ENCODE measurements at places on chromosomes 3 and 15. TPM values are rescaled to one million over a fixed set of nuclear protein-coding genes. Genes with fewer than 3 reads are reported as not detected.

DNA sequence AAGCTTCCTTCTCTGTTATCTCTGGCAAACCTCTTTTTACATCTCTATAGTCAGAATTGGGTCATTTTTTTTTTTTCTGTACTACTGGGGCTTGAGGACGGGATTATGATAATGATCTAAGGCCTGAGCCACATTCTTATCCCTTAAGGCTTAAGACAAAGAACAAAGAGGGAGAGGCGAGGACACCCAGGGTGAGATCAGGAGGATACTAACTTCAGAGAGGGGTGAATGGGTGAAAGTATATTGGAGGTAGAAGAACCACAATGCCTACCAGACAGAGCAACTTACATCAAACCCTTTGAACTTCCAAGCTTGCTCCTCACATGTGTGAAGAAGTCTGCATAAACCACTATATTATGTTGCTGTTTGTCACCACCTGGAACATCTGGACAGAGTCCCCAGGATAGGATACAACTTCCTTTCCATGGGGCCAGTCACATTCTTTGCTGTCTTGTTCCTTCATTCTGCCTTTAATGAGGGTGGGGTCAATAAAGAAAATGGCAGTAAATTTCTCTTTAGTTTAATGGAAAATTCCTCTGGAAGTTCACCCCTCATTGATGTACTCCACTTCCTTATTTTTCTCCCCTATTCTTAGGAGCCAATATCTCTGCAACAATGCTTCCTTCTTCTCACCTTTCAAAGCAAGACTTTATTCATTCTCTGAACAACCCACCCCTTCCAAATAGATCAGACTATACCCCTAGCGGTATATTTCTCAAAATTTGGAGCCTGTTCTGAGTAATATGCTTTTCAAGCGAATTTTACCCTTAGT is 9.1 kb upstream of the PDCD6IP start:
- no peak for DNase-seq
- no peaks in the 10 kb centered on the region for H3K27me3 ChIP-seq
- H3K36me3 ChIP-seq = no peaks in the 10 kb centered on the region
- H3K27ac ChIP-seq = no peak overlapping the region
- H3K4me1 ChIP-seq = peaks cover 29% of the 10 kb centered on the region
- no peak overlapping the region for H3K4me3 ChIP-seq

DNA sequence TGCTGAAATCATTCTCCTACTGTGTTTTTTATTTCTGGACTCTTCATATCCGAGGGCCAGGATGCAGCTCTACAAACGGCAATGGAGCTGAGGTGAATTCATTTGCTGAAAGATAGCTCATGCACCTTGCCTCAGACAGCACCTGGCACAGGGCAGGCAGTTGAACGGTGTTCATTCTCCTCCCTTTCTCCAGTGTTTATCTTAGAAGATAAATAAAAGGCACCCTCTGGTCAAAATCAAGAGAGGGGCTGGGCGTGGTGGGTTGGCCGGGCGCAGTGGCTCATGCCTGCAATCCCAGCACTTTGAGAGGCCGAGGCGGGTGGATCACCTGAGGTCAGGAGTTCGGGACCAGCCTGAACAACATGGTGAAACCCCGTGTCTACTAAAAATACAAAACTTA is 79.3 kb upstream of the LMOD3 start:
- H3K4me3 ChIP-seq = no peak overlapping the region
- DNase-seq = no peak
- peaks cover 16% of the 10 kb centered on the region for H3K27me3 ChIP-seq
- no peaks in the 10 kb centered on the region for H3K36me3 ChIP-seq

GRCh38 chr3:45387171-45387570 is 1.2 kb upstream of the LARS2 start:
- H3K36me3 ChIP-seq = no peaks in the 10 kb centered on the region
- H3K27ac ChIP-seq = no peak overlapping the region
- peaks cover 8% of the 10 kb centered on the region for H3K27me3 ChIP-seq
- H3K4me3 ChIP-seq = no peak overlapping the region

DNA sequence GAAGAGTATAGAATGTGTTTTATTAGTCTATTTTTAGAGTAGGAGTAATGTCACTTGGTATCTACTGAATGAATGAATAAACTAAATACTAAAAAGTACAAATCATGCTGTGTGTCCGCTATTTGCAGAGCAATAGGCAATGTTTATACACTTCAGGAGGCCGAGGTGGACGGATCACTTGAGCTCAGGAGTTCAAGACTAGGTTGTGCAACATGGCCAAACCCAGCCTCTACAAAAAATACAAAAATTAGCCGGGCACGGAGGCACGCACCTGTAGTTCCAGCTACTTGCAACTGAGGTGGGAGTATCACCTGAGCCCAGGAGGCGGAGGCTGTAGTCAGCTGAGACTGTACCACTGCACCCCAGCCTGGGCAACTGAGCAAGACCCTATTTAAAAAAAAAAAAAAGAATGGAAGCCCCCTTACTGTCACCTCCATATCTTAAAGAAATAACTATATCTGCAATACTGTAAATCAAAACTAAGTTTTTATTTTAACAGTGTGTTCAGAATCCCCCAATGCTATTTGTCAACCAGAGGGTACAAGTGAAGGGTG is 98.4 kb downstream of the DHX30 start:
- H3K27me3 ChIP-seq = no peaks in the 10 kb centered on the region
- H3K27ac ChIP-seq = no peak overlapping the region
- peaks cover 19% of the 10 kb centered on the region for H3K36me3 ChIP-seq
- DNase-seq = no peak
- H3K4me3 ChIP-seq = no peak overlapping the region

DNA sequence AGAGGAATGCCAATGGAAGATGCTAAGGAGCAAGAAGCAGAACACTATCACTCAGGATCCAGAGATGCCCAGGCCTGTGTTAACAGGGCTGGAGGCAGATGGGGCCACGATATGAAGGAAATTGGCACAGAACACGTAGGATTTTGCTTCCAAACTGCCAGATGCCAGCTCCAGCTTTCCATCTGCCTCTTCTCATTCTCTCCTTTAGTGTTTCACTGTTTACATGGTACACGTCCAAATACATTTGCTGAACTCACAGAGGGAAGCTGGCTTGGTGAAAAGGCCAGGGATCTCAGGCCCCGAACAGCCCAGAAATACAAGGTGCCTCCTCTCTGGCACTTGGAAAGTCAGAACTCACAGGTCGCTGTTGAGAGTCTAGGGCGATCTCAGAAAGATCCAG is 187.0 kb downstream of the NTRK3 start:
- peaks cover 4% of the 10 kb centered on the region for H3K27me3 ChIP-seq
- H3K4me1 ChIP-seq = no peaks in the 10 kb centered on the region
- H3K27ac ChIP-seq = no peak overlapping the region
- H3K36me3 ChIP-seq = no peaks in the 10 kb centered on the region
- DNase-seq = no peak

GRCh38 chr15:35485411-35485810 is 60.6 kb downstream of the DPH6 start:
- DNase-seq = no peak
- no peaks in the 10 kb centered on the region for H3K27me3 ChIP-seq
- no peak overlapping the region for H3K27ac ChIP-seq
- peaks cover 34% of the 10 kb centered on the region for H3K36me3 ChIP-seq

GRCh38 chr3:4174791-4175190 is 128.4 kb upstream of the SETMAR start:
- H3K27me3 ChIP-seq = no peaks in the 10 kb centered on the region
- H3K4me3 ChIP-seq = no peak overlapping the region
- H3K4me1 ChIP-seq = no peaks in the 10 kb centered on the region
- no peak overlapping the region for H3K27ac ChIP-seq
- H3K36me3 ChIP-seq = no peaks in the 10 kb centered on the region
- no peak for DNase-seq

DNA sequence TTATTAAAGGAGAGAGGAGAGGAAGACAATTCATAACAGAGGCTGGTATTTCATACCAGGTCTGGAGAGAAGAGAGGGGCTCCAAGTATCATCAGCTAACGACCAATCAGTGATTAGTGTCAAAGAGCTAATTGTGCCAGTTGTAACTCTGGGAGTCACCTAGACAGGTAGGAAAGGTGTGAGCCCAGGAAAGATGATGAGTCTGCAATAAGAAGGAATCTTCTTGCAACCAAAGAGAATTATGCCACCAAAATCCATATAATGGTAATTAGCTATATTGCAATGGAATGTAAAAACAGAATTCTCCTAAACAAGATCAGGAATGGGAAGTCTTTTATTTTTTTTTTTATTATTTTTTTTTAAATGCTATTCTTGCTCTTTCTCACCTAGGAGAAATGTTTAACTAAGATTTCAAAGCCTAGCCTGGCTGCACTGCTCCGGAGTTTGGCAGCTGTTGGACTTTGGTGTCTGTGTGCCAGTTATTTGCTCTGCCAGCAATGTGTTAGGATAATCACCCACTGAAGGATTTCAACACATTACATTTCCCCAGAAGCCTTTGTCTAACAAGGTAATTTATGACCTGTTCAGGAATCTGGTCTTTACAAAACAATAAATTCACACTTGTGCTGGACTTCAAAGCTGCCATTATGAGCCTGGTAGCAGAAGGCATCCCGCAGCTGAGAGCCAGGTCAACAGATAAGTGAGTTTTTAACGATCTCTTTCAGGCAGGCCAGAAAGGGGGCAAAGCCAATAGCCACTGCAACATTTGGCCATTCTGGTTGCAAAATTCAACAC is 89.4 kb downstream of the FOXB1 start:
- no peaks in the 10 kb centered on the region for H3K36me3 ChIP-seq
- DNase-seq = no peak
- H3K27ac ChIP-seq = no peak overlapping the region
- H3K4me1 ChIP-seq = peaks cover 13% of the 10 kb centered on the region
- H3K4me3 ChIP-seq = no peak overlapping the region

DNA sequence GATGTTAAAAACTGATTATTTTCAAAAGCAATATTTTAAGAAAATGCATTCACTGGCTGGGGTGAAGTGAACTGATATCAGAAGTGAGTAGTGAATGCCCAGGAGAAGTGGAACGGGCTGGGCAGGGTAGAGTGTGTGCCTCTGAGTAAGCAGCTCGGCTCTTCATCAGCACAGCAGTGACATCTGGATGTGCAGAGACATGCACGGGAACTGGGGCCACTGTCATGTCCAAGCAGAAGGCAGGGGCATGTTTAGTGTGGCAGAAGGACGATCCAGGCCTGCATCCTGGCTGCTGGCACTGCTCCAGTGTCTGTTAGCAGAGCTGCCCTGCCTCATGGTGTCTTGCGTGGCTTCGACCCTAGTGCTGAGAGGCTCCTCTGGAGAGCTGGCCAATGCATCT is 305.6 kb upstream of the LRRFIP2 start:
- H3K27me3 ChIP-seq = peaks cover 20% of the 10 kb centered on the region
- H3K27ac ChIP-seq = no peak overlapping the region
- no peak overlapping the region for H3K4me3 ChIP-seq
- no peaks in the 10 kb centered on the region for H3K4me1 ChIP-seq
- no peak for DNase-seq
- H3K36me3 ChIP-seq = no peaks in the 10 kb centered on the region

- H3K4me1 ChIP-seq = peaks cover 25% of the 10 kb centered on the region
- H3K36me3 ChIP-seq = peaks cover 48% of the 10 kb centered on the region
- no peak overlapping the region for H3K4me3 ChIP-seq
- peaks cover 2% of the 10 kb centered on the region for H3K27me3 ChIP-seq
- no peak overlapping the region for H3K27ac ChIP-seq
Measured at GRCh38 chr3:12590096-12590495, 33.2 kb downstream of the MKRN2 start.

GRCh38 chr3:182795389-182795782 is 2.1 kb downstream of the ATP11B start:
- 0 out of 2 replicates have a peak, but pooled peaks cover 3% of the 10 kb centered on the region for H3K36me3 ChIP-seq
- peak; percentile 7 for DNase-seq
- H3K4me3 ChIP-seq = peak overlapping the region; percentile 96
- H3K4me1 ChIP-seq = peaks cover 29% of the 10 kb centered on the region
- H3K27ac ChIP-seq = peak overlapping the region; percentile 93

DNA sequence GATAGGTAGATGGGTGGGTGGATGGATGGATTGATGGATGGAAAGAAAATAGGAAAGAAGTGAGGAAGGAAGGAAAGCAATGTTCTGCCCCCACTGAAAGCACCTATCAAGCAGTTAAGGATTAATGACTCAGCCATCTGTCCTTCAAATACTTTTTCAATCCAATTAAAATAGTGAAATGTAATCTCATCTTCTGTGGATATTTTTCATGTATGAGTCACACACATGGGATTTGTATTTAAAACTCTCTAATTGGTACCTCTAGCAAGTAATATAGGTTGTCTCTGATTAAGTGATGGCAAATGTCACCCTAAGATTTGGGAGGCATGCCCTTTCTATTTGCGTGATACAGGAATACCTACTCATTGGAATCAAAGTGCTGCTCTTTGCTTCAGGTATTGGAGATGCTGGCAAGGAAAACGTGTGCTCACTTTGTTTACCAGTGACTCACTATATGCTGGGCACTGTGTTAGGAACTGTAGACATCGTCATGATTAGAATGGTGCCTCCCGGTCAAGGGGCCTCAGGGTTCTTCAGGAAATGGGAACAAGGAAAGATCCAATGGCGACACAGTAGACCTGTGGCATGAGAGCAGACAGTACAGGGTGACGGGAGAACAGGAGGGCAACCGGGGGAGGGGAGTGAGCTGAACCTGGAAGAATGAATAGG is 230.1 kb downstream of the CLSTN2 start:
- no peak overlapping the region for H3K27ac ChIP-seq
- H3K36me3 ChIP-seq = no peaks in the 10 kb centered on the region
- no peak overlapping the region for H3K4me3 ChIP-seq
- no peak for DNase-seq
- no peaks in the 10 kb centered on the region for H3K27me3 ChIP-seq
- no peaks in the 10 kb centered on the region for H3K4me1 ChIP-seq

DNA sequence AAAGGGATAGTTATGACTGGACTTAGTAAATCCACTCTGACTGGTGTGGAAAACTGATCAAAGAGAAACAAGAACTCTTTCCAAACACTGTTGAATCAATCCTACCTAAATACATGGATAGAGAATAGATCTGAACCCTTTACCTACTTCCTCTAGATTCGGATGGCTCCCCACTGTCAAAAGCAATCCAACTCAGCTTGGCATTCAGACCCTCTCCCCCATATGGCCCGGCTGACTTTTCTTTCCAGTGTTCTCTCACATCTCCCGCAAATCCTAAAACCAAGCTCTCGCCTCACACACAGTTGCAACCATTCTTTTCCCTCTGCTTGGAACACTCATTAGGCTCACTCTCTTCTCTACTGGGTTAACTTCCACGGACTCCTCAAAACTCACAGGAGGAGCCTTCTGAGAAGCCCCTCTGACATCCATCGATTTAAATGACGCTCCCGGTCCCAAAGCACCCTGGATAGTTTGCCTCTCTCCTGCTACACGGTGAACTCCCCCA is 639 bp downstream of the SPICE1 start:
- H3K27me3 ChIP-seq = peaks cover 6% of the 10 kb centered on the region
- H3K36me3 ChIP-seq = peaks cover 8% of the 10 kb centered on the region
- no peak for DNase-seq
- no peak overlapping the region for H3K4me3 ChIP-seq

- H3K4me3 ChIP-seq = no peak overlapping the region
- H3K36me3 ChIP-seq = no peaks in the 10 kb centered on the region
- no peak for DNase-seq
Measured at GRCh38 chr15:52243286-52243685, 52.1 kb upstream of the GNB5 start.

The SH2D7 gene
- total RNA-seq = not detected

The PLA2G4D gene
- total RNA-seq = not detected

The PLSCR4 gene
- 13.9 TPM for total RNA-seq

The TRH gene
- total RNA-seq = not detected

Data from HFFc6 (cell line).